ENCODE measurements at places on chromosomes 4 and X.

GRCh38 chr4:154616731-154617130 is 4.3 kb upstream of the FGG start:
- H3K36me3 ChIP-seq, result no peaks in the 10 kb centered on the region
- no peak for DNase-seq
- no peak overlapping the region for H3K27ac ChIP-seq
- no peaks in the 10 kb centered on the region for H3K4me1 ChIP-seq
- H3K27me3 ChIP-seq, result no peaks in the 10 kb centered on the region

- DNase-seq, result no peak
- H3K4me3 ChIP-seq, result no peak overlapping the region
- no peaks in the 10 kb centered on the region for H3K36me3 ChIP-seq
- no peak overlapping the region for H3K27ac ChIP-seq
- H3K4me1 ChIP-seq, result peaks cover 2% of the 10 kb centered on the region
- no peaks in the 10 kb centered on the region for H3K27me3 ChIP-seq
Measured at GRCh38 chrX:110268886-110269285, 49.0 kb downstream of the AMMECR1 start.

DNA sequence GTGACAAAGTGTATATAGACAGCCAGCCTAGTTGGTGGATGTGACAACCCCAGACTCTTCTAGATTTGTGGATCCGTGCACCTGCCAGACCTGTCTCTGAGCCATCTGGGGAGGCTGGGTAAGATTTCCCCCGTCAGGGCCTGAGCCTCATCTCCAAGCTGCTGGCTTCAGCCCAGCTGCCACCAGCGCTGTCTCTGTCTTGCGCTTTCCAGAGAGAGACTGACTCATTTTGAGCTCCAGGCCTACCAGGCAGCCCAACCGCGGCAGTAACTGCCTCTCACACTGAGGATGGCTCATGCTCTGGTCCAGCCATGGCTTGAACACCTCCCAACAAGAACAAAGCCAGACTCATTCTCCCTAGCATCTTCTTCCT is 26.4 kb downstream of the NOP14 start:
- H3K27ac ChIP-seq, result peak overlapping the region; percentile 59
- peak overlapping the region; percentile 43 for H3K4me3 ChIP-seq
- DNase-seq, result no peak
- H3K27me3 ChIP-seq, result peaks cover 6% of the 10 kb centered on the region
- peaks cover 9% of the 10 kb centered on the region for H3K4me1 ChIP-seq

DNA sequence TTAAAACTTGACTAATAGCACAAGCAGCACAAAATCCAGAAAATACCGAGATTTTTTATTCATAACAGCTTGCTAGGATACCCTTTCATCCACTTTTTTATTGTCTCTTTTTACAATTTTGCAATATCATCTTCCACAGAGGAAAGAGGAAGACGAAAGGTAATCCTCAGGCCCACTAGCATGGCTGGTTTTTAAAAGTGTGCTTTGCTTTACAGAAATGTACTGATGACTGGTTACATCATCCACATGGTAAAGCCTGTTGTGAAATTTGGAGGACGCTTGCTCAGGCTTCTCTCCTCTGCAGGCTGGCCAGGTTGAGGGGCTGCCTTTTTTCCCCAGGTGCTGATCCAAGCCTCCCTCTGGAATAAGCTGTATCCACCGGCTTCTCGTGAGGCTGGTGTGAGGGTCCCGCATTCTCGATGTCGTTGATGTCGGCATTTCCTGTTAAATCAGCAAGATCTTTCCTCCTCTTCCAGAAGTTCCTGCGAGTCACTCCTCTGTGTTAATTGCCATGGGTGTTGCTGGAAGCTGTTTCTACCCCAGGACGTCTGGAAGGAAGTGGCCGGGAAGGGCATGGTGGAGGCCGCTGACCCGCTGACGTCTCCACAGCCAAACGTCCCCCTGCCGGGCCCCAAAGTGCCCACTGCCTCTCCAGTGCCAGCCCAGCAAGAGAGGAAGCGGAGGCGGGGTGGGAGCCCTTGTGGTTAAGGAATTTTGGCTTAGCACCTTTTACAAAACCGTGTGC is 5.8 kb upstream of the DGKQ start:
- H3K27me3 ChIP-seq, result peaks cover 5% of the 10 kb centered on the region
- no peak for DNase-seq
- H3K36me3 ChIP-seq, result no peaks in the 10 kb centered on the region
- peaks cover 12% of the 10 kb centered on the region for H3K4me1 ChIP-seq
- no peak overlapping the region for H3K27ac ChIP-seq

GRCh38 chrX:25600776-25601175 is 537.4 kb upstream of the MAGEB18 start:
- no peak overlapping the region for H3K4me3 ChIP-seq
- no peaks in the 10 kb centered on the region for H3K36me3 ChIP-seq
- H3K27ac ChIP-seq, result no peak overlapping the region
- no peaks in the 10 kb centered on the region for H3K4me1 ChIP-seq
- H3K27me3 ChIP-seq, result no peaks in the 10 kb centered on the region
- no peak for DNase-seq

DNA sequence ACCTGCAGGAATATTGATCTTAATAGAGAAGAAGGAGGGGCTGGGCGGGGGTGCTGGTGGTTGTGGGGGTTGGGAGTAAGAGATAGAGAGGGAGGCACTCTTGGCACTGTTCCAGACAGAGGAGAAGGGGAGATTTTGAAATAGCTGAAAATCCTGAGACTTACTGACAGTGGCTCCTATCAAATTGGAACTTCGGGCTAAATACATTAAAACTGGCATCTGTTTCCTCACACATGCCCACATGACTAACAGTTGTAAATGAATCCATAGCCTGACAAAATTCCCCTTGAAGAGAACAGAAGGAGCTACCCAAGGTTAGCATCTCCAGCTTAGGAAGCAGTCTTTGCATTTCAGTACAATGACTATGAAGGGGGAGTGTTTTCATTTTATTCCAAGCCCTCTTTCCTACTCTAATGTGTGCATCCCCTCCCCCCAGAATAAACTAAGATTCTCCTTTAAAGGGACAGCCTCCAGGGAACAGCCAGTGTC is 1.4 kb downstream of the DCX start:
- DNase-seq, result peak; percentile 54
- H3K4me1 ChIP-seq, result peaks cover 14% of the 10 kb centered on the region
- peak overlapping the region; percentile 100 for H3K27ac ChIP-seq
- peaks cover 20% of the 10 kb centered on the region for H3K27me3 ChIP-seq
- H3K36me3 ChIP-seq, result peaks cover 11% of the 10 kb centered on the region

DNA sequence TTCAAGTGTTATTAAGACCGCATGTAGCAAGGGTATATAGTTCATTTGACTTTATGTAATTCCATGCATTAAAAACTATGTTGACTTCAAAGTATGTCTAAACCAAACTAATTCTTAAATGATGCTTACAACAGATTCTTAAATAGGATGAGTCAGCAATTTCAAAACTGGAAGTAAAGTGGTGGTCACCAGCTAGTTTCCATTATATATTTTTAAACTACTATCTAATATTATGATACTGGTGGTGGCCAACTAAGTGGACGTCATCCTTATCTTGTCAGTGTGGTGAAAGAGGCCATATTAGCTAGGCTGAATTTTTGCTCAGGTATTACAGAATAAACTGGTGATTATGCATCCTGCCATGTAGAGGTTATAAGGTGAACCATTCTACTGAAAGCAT is 1.2 kb downstream of the IL15 start:
- no peaks in the 10 kb centered on the region for H3K4me1 ChIP-seq
- H3K27me3 ChIP-seq, result peaks cover 7% of the 10 kb centered on the region
- no peak for DNase-seq
- no peak overlapping the region for H3K4me3 ChIP-seq

DNA sequence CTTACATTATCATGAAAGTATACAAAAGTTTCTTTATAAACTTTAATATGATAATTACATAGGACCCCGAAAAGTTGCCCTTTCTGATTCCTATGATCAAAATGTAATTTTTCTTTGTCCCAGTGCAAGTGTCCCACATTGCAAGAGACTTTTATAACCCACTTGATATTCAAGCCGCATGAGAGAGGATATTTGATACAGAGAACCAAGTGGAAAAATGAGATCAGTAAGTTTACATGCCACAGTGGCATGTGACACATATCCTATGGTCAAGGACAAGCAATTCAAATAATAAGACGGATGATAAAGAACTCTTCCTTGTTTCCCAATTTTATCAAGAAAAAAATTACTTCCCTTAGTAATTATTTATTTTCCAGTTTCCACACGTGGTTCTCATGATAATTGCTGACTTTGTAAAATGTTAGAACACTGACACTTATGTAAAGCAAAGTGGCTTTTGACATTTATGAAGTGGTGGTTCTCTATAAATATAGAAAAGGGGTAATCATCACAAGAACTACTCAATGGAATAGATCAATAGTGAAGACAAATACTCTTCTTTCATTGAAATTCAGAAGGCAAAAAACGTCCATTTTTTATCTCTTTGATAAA is 273.7 kb upstream of the NOCT start:
- DNase-seq, result no peak
- H3K4me1 ChIP-seq, result no peaks in the 10 kb centered on the region
- H3K36me3 ChIP-seq, result peaks cover 13% of the 10 kb centered on the region
- no peaks in the 10 kb centered on the region for H3K27me3 ChIP-seq
- no peak overlapping the region for H3K27ac ChIP-seq

- peak; percentile 35 for DNase-seq
- no peaks in the 10 kb centered on the region for H3K4me1 ChIP-seq
- no peak overlapping the region for H3K27ac ChIP-seq
- H3K27me3 ChIP-seq, result no peaks in the 10 kb centered on the region
Measured at GRCh38 chr4:186669159-186669731, 54.4 kb downstream of the FAT1 start.

DNA sequence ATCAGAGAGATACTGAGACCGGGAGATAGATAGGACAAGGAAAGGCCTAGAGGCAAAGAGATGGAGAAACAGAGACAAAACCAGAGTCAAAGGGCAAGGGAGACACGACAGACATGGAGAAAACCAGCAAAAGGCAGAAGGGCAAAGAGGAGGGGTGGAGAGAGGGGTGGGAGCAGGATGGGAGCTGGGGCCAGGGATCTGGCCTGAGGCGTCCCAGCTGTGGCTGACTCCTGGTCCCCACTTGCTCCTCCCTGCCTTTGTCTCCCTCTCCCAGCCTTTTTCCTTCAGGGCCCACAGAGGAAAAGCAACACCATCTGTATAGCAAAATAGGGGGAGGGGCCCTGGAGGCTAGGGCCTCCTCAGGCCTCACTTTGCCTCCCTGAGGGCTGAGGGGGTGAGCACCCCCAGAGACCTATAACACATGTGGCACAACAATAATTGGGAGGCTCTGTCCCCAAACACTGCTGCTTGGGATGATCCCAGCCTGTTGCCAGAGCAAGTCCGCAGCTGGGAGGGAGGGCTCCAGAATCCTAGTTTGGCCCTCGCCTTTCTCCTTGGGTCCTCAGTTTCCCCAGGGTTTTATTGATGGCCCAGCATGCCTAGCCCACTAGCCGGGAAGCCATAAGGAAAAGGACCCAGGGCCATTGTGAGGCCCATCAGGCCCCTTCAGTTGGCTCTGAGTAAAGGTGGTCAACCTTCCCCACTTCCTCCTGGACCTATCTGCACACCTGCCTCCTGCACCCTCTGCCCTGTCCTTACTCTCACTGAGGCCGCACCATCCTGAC is 96.8 kb downstream of the PJA1 start:
- no peak for DNase-seq
- H3K4me3 ChIP-seq, result no peak overlapping the region
- H3K36me3 ChIP-seq, result no peaks in the 10 kb centered on the region

GRCh38 chr4:156593464-156593863 is 378.1 kb downstream of the PDGFC start:
- H3K27me3 ChIP-seq, result no peaks in the 10 kb centered on the region
- peaks cover 1% of the 10 kb centered on the region for H3K4me1 ChIP-seq
- H3K27ac ChIP-seq, result no peak overlapping the region
- no peak overlapping the region for H3K4me3 ChIP-seq

GRCh38 chrX:22534643-22535042 is 261.9 kb downstream of the CBLL2 start:
- H3K36me3 ChIP-seq, result no peaks in the 10 kb centered on the region
- H3K27ac ChIP-seq, result no peak overlapping the region
- H3K4me3 ChIP-seq, result no peak overlapping the region
- H3K4me1 ChIP-seq, result peaks cover 14% of the 10 kb centered on the region
- H3K27me3 ChIP-seq, result peaks cover 1% of the 10 kb centered on the region
- no peak for DNase-seq

DNA sequence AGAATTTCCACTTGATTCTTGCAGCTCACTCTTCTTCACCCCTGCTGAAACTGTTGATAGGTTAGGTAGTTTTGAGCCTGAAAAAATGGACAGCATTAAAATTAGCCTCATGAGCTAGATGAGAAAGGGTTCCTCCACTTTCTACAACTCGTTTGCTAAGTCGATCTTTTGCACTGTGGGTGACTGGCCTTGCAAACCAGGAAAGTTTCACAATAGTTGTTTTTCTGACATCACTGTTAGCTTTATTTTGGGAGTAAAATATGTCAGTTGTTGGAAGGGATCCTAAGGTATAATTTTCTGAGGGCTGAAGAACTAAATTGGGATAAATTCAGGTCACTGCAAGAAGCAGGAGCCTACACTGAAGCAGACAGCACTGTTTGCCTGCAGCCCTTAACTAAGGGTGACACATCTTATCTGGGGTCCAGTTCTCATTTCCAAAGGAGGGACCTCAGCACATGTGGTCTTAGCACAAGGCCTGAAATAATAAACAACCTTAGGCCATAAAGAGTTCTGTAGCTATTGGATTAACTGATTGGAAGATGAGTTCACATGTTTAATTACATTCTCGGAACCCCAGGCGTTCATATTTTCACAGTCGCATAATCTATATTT is 29.1 kb downstream of the ANAPC4 start:
- H3K27me3 ChIP-seq, result no peaks in the 10 kb centered on the region
- H3K36me3 ChIP-seq, result peaks cover 6% of the 10 kb centered on the region
- H3K4me1 ChIP-seq, result peaks cover 2% of the 10 kb centered on the region
- no peak overlapping the region for H3K27ac ChIP-seq

DNA sequence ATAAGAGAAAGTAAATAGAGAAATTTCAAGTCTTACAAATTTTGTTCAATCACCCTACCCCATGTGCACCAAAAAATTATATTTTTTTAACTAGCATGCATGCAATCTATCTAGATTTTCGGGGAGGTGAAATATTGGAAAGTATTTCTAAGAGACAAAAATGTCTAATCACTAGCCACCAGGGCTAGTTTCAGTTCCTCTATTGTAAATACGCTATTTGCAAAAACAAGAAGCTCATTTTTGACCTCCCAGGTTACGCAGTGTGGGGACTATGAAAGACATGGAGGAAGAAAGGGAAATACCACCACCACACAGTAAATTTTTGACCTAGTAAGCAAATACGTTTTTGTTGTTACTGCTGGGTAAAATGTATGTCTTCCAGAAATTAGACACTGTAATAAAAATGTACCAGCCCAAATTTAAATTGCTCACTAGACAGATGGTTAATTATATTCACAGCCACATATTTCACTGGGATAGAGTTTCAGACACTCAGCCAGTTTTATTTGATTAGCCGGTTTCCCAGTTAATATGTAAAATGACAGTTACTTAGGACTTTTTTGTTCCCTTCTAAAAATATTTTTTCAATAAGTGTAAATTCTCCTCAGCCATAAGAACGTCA is 2.2 kb downstream of the NEXMIF start:
- no peak overlapping the region for H3K27ac ChIP-seq
- peaks cover 5% of the 10 kb centered on the region for H3K27me3 ChIP-seq
- DNase-seq, result no peak
- peak overlapping the region; percentile 83 for H3K4me3 ChIP-seq
- peaks cover 4% of the 10 kb centered on the region for H3K4me1 ChIP-seq

Data from glutamatergic neuron (in vitro differentiated cells).